ENCODE measurements at places on chromosomes 2 and 18.

- peak; percentile 76 for DNase-seq
These were observed 112.3 kb downstream of the PXDN start for GRCh38 chr2:1632002-1632348.

DNA sequence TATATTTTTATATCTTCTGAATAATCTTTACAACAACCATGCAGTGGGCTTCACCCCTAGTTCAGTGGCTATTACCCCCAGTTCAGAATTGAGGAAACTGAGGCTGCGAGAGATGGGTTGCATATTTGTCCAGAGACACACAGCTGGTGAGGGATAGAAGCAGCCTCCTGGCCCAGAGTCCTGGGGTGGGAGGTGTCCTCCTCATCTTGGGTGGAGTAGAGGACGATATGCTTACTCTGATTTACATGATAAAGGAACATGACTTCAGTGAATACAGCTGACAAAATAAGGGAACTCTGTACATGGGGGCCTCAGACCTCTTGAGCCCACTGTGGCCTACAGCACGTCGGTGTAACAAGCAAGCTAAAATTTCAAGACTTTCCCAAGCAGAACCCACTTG, 214.7 kb downstream of the FBXO15 start:
- DNase-seq: no peak

DNA sequence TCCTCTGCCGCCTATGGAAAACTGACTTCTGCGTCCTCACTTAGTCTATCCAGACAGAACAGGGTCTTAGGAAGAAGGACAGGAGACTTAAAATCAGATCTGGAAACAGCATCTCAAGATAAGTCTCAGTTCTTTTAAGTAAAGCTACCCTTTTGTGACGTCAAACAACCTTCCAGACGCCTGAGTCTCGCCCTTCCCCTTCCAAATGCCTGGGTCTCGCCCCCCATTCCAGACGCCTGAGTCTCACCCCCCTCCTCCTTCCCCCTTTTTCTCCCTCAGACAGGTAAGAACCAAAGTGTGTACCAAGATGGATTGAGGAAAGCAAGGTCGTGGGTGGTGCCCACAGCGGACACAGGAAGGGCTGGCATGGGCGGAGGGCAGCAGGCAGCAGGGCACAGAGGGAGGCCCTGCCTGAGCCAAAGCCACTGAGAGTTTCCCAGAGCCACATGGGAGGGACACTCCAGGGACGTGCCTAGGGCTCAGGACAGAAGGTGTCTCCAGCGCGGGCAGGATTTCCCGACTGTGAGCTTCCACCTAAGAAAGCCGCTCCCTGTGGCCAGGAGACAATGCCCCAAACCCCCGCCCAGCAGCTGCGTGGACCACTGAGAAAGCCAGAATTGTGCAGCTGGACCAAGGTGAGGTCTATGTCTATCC, 51.3 kb downstream of the ANKMY1 start:
- DNase-seq: no peak

- DNase-seq: no peak
These were observed 31.5 kb upstream of the SCG2 start for GRCh38 chr2:223633656-223634055.

GRCh38 chr2:71788601-71789240, 335.4 kb downstream of the DYSF start:
- no peak for DNase-seq

- DNase-seq: peak; percentile 76
These were observed 173.3 kb upstream of the ERBB4 start for GRCh38 chr2:212711856-212712255.

- no peak for DNase-seq
These were observed 399.0 kb upstream of the ID2 start for GRCh38 chr2:8282858-8283252.

DNA sequence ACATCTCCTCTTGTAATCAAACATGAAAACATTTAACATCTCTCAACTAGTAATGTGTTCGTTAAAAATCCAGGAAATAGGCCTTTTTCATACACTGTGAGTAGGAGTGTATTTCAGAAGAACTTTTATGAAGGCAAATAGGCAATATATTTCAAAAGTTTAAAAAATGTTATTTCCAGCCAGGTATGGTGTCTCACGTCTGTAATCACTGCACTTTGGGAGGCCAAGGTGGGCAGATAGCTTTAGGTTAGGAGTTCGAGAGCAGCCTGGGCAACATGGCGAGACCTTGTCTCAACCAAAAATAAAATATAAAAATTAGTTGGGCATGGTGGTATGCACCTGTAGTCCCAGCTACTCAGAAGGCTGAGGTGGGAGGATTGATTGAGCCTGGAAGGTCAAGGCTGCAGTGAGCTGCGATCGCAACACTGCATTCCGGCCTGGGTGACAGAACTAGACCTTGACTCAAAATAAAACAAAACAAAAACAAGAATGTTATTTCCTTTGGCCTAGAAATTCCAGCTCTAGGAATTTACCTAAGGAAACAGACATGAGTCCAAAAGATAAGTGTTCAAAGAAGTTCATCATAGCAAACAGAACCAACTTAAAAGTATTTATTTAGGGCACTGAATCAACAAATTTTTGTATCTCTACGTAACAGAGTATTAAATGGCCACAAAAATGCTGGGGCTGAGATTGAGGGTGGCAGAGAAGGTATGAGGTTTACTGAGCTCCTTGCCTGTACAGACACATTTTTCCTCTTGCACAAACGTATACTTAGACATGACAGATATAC, 14.9 kb downstream of the RBKS start:
- no peak for DNase-seq

DNA sequence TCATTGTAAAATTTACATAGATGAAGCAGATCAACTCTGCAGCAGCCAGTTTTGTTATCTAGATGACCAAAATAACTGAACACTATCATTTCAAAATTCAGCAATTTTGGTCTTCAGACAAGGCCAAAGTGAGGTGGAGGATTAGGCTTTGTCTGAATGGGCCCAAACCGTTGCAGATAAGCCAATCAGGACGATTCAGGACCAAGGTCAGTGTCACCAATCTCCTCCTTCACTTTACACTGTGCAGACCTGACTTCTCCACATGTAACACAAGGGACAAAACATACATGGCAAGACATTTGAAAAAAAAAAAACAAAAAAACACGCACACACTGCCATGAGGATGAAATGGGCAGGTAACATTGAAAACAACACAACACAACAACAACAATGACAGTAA, 211.2 kb downstream of the NAPG start:
- no peak for DNase-seq

- DNase-seq: no peak
These were observed 4.6 kb downstream of the MIB1 start for GRCh38 chr18:21745231-21745630.

GRCh38 chr2:27906074-27906473, 15.5 kb downstream of the BABAM2 start:
- DNase-seq: no peak

- no peak for DNase-seq
These were observed 45.9 kb downstream of the MBOAT2 start for GRCh38 chr2:8957628-8958027.

- peak; percentile 20 for DNase-seq
These were observed 135.8 kb downstream of the HDAC4 start for GRCh38 chr2:239264838-239265651.
